H1 (cell line): ENCODE measurements at places on chromosomes 11 and 22. TPM values are rescaled to one million over a fixed set of nuclear protein-coding genes. Genes with fewer than 3 reads are reported as not detected.
A peak's percentile ranks its signal among the peaks of the same experiment; 100 is the strongest.

DNA sequence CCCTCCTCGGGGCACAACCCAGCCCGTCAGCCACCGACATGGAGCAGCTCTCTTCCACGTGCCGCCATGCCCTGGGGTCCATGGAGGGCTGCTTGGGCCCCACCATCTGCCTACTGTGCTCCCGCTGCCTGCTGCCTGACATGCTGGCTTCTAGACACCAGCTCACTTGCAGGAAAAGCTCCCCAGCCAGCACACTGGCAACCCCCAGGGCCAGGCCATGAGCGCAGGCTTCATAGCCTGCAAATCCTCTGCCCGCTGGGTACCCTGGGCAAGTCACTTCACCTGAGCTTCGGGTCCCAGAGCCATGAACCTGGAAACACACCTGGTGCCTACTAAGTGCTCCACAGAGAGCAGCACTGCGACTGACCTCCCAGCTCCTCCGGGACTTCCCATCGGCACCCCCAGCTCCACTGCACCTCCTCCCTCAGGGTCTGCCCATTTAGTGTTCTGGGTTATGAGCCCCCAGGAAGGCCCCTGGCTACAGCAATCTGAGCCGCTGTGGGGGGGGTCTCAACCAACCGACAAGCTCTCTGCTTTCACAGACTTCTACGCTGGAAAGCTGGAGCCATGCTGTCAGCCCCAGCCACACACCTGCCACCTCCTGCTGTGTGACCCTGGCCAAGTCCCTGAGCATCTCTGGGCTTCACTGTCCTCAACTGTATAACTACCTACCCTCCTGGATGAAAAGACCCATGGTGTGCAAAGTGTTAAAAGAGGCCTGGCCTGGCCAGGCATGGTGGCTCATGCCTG is 139.2 kb downstream of the CRYBB2 start:
- no peak for DNase-seq

GRCh38 chr11:116397602-116398084 is 375.1 kb downstream of the BUD13 start:
- no peak for DNase-seq

DNA sequence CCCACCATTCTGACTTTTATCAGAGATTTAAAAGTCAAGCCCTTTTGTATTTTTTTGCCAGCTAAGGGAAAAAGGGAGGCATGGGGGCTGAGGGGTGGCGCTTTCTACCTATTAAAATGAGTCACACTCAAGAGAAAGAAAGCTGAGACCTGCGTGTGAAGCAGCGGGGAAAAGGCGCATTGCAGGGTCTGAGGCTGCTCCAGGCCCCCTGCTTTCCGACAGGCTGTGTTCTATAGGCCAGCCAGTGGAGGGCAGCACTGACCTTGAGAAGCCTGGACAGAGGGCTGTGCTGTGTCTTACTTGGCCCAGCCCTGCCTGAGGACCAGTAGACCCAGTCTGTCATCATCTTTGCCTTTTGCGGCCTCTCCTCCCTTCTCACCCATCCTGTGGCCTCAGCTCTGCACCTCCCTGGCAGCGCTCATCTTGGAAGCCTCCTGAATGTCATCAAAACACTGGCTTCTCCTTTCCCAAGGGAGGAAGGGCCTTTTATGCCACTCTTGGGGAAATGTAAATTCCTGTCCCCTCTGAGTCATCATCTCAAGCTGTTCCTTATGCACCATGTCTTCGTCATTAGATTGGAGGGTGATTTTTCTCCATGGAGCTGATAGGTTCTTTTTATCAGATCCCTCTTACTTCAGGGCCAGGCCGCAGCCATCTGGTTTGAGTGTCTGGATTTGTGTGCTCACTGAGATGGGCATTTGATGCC is 12.6 kb upstream of the MAPK8IP1 start:
- peak; percentile 73 for DNase-seq

- no peak for DNase-seq
These were observed 100.3 kb downstream of the BRD1 start for GRCh38 chr22:49727191-49727880.

DNA sequence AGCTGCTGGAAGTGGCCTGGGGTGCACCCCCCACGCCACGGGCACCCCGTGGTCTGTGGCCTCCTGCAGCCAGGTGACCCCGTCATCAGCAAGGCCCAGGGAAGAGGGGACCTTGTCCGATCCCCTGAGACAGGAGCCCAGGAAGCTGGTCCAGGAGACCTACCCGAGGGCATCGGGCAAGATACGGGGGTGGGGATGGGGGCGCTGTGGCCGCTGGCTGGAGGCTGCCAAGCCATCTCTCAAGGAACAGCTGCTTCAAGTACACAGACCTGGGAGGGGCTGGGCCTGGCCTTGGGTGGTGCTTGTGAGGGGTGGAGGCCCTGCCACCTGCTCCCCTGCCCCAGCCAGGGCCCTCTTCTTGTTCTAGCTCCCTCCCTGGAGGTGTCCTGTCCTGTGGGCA is 1272.1 kb downstream of the BRD1 start:
- no peak for DNase-seq

- DNase-seq, result no peak
These were observed 220.7 kb upstream of the ZBED5 start for GRCh38 chr11:11078344-11079086.

GRCh38 chr11:117090111-117090706 is 8.0 kb downstream of the SIK3 start:
- DNase-seq, result no peak

GRCh38 chr22:42967933-42968332 is 47.0 kb downstream of the PACSIN2 start:
- DNase-seq, result no peak

GRCh38 chr11:116855413-116855812 is 18.0 kb upstream of the APOA1 start:
- DNase-seq, result no peak

DNA sequence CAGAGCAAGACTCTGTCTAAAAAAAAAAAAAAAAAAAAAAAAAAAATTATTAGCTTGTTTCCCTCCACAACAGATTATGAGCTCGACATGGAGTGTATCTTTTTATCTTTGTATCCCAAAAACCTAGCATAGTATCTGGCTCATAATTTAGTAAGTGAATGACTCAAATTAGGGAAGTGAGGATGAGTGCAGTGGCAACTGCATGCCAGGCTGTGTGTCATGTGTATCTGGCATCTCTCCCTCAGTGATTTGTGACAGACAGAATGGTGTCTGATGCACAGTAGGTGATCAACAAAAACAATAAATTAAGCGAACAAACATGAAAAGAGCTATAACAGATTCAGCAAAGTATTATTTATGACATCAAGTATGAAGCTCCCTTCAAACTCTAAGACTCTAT is 7.2 kb downstream of the STK33 start:
- DNase-seq, result no peak

DNA sequence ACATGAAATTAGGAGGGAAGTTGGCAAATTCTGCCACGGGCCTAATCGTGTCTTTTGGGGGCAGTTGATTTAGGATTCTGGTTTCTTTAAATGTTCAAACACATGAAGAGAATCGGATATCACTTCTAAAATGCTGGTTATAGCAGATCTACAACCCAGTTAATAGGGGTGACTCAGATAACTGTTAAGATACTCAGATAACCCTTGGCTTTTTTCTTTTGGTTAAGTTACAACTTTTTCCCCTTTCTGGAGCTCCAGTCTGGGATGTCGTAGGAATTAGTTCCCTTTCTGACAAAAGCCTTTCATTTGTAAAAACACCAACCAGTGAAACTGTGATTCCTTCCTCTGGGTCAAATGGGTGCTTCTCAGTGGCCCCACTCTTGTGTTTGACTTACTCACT is 976 bp downstream of the DEPDC7 start:
- no peak for DNase-seq

- DNase-seq, result no peak
These were observed 14.0 kb downstream of the NOX4 start for GRCh38 chr11:89477175-89477574.

GRCh38 chr22:39316440-39317083 is 2.9 kb downstream of the RPL3 start:
- DNase-seq, result no peak

- no peak for DNase-seq
These were observed 6.6 kb upstream of the KCTD17 start for GRCh38 chr22:37044634-37045625.

DNA sequence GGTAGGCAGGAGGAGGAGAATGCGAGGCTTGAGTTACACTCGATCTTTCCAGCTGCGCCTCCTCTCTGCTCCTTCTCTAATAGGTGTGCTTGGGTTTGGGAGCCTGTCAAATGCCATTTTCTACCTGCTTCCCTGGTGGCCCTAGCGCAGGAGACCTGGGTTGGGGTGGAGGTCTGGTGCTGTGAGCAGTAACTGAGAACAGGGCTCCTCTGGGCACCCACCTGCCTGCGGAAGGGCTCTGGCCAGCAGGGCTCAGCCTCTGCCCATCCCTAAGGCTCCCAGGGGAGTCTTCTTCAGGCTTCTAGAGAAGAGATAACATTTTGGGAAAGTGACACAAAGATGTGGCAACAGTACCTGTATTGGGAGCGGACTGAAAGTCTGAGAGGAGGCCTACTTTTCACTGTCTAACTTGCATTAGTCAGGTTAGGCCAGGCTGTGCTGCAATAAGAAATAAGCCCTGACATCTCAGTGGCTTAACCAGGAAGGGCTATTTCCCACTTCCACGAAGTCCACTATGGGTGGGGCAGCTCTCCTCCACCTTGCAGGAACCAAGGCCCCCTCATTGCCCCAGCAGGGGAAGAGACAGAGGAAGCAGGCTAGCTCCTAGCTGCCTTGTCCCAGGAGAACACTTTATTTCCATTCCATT is 7.7 kb upstream of the LTO1 start:
- DNase-seq, result no peak

- DNase-seq, result no peak
These were observed 31.4 kb upstream of the AQP11 start for GRCh38 chr11:77558380-77558779.

DNA sequence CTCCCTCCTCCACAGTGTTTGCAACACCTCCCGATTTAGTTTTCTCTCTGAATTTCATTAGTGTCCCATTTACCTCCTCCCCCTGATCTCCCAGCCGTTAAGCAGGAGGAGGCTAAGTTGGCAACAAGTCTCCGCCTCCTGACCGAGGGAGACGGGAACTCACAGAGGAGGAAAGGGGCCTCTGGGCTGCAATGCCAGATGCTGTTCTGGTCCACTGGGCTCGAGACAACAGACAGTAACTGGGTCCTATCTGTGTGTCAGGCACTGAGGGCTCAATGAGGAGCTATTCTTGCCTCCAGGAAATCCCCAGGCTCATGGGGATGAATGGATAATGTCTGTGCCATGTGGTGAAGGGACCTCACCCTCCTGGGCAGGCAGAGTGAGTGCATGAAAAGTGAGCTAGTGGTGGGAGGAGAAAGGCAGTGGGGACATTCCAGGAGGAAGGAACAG is 228.1 kb downstream of the TENM4 start:
- DNase-seq, result no peak

- no peak for DNase-seq
These were observed 12.6 kb downstream of the KCNQ1OT1 start for GRCh38 chr11:2687223-2687530.

- DNase-seq, result no peak
These were observed 12.7 kb downstream of the RBFOX2 start for GRCh38 chr22:36015811-36016529.

DNA sequence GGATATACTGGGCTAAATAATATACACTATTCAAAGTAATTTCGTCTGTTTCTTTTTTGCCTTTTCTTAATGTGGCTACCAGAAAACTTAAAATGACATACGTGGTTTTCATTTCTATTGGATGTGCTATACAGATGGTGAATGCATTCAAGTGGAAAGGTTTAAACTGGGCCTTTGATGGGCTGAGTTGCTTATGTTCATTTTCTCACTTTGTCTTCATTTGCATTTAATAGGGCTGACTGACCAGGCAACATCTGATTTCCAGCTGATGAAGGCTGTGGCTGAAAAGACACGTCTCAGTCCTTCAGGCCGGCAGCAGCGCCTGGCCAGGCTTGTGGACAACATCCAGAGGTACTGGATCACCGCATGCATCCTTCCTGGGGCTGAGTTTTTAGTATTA is 27.9 kb downstream of the PIWIL4 start:
- DNase-seq, result no peak

GRCh38 chr11:125401746-125402145 is 94.3 kb downstream of the FEZ1 start:
- DNase-seq, result no peak

GRCh38 chr11:134678744-134679143 is 266.7 kb upstream of the B3GAT1 start:
- no peak for DNase-seq

DNA sequence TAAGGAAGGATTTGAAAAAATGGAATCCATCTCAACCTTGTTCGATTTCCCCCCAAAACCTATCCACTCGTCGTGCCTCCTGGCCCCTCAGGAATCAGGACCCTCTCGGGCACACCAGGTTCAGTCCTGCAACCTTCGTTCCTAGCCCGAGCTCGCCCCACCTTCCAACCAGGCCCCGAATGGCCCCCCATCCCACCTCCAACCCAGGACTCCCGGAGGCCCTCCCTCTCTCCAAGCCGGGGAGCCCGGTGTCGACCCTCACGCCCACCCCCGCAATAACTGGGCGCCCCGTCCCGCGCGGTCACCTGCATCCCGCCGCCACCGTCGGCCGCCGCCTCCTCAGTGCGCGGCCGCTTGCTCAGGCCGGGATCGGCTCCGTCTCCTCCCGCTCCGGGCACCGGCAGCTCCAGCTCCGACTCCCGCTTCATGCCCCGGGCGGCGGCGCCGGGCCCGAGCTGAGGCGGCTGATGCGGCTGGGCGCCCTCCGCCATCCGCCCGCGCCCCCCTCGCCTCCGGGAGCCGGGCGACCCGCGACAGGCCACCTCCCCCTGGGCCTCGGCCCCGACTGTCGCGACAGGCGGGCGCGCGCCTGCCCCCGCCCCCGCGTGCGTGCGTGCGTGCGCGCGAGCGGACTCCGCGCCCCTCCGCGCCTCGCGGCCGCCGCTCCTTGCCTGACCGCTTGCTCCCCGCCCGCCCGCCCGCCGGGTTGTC is 534 bp downstream of the RBFOX2 start:
- no peak for DNase-seq

PLCB3 gene
- 47.2 and 70.6 TPM in 2 replicates for polyA plus RNA-seq

TMEM184B gene
- polyA plus RNA-seq, result 41.6 and 70.6 TPM in 2 replicates

MPPED1 gene
- polyA plus RNA-seq, result 0.13 and 0.29 TPM in 2 replicates

CENPM gene
- polyA plus RNA-seq, result 80.4 and 94.6 TPM in 2 replicates

SLC17A6 gene
- 0.06 and 0.24 TPM in 2 replicates for polyA plus RNA-seq

C11orf21 gene
- polyA plus RNA-seq, result not detected in 2 replicates

CASP1 gene
- polyA plus RNA-seq, result not detected in 2 replicates

PARVB gene
- polyA plus RNA-seq, result 14.5 and 18.4 TPM in 2 replicates

CARD18 gene
- polyA plus RNA-seq, result not detected in 2 replicates

ALKBH3 gene
- polyA plus RNA-seq, result 6.2 and 10.5 TPM in 2 replicates

DDI1 gene
- polyA plus RNA-seq, result not detected in 2 replicates

SNRPD3 gene
- 258 and 455 TPM in 2 replicates for polyA plus RNA-seq

PIWIL4 gene
- polyA plus RNA-seq, result 0.51 and 0.57 TPM in 2 replicates

CTSF gene
- polyA plus RNA-seq, result 2.3 and 2.6 TPM in 2 replicates

HEPN1 gene
- not detected in 2 replicates for polyA plus RNA-seq

CACNA1I gene
- polyA plus RNA-seq, result 0.77 and 1.3 TPM in 2 replicates

SCGB1A1 gene
- polyA plus RNA-seq, result not detected in 2 replicates
